ENCODE measurements at places on chromosomes 4 and X.

GRCh38 chrX:148134578-148134977, 153.4 kb downstream of the FMR1NB start:
- DNase-seq: no peak

GRCh38 chr4:140154572-140154891, 548 bp upstream of the MAML3 start:
- no peak for DNase-seq

- DNase-seq: no peak
These were observed 101.2 kb downstream of the ARHGAP6 start for GRCh38 chrX:11564546-11564945.

GRCh38 chr4:2245057-2245786, 3.3 kb upstream of the HAUS3 start:
- no peak for DNase-seq

DNA sequence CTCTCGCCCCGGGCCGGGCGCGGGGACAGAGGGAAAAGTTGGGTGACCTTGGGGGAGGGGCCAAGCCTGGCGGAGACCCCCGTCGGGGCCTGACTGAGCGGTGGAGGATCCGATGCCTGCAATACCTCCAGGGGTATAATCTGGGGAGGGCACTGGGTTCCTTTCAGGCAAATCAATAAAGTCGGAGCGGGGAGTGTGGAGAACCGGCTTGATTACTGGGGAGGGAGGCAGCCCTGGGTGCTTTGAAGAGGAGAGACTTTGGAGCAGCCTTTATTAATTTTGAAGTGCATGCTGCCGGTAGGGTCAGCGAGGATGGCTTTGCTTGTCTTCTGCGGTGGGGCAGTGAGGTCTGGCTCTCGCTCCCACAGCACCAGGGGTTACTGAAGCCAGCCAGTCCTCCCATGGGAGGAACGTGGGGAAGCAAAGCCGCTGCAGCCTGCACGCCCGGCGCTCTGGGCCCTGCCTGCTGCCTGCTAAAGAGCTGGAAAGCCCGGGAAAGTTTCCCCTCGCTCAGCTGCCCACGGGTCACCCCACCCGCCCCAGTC, 403 bp upstream of the LGI2 start:
- DNase-seq: no peak

DNA sequence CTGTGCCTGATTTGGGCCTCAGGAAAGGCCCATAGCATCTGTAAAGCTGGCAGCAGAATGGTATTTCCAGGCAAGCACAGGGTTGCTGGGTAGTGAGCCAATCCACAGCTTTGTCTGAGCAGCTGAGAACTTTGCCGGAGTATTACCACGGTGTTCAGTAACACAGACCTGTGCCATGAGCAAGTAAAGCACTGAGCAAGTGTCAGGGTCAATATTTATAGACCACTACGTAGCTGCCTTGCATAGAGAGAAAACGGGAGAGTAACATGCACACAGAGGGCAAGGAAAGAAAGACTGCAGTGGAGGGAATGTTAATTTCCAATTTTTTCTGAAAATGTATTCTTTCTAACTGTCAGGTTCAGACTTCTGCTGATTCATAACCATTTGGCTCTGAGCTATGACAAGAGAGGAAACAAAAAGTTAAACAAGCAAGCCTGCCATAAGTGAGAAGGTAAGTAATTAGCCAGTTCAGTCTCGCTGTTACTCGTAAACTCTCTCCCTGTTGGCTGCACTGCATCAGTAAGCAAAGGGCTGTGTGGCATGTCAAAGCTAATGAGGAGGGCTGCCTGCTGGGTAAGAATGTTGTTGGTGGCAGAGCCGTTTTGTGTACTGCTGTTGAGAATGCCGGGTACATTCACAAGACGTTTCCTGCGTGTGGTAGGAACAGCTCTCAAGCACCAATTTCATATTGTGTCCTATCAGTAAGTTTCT, 238.1 kb downstream of the BMPR1B start:
- DNase-seq: no peak

GRCh38 chr4:149781150-149781549, 34.5 kb downstream of the IQCM start:
- no peak for DNase-seq

GRCh38 chr4:10417740-10418139, 39.5 kb downstream of the ZNF518B start:
- DNase-seq: no peak

DNA sequence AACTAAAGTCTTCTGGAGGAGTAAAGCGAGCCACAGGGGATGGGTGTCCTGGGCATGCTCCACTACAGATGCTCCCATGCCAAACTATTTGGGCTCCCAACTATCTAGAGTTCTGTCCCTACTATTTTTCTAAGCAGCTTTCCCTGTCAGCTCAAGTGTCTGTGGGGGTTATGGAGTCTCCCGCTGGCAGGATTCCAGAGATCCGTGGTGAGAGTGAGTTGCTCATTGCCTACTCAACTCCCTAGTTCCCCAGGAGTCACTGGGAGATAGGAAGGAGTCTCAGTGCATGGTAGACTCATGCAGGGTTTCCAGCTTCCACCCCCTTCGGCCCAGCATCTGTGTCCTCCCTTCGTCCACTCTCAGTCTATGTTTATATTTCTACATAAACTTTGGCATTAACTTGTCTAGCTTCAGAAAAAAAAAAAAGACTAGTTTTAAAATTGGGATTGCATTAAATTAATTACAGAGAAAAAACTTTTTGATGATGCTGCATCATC, 55.1 kb upstream of the INPP4B start:
- no peak for DNase-seq

DNA sequence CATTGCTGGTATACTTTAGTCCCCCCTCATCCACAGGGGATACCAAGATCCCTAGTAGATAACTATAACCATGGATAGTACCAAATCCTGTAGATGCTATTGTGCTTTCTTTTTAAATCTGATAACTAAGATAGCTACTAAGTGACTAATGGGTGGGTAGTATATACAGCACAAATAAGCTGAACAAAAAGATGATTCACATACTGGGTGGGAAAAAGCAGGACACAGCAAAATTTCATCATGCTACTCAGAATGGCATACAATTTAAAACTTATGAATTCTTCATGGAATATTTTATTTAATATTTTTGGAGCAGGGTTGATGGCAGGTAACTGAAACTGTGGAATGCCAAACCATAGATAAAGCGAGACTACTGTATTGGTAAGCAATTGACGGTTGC, 161.6 kb downstream of the IL15 start:
- no peak for DNase-seq

DNA sequence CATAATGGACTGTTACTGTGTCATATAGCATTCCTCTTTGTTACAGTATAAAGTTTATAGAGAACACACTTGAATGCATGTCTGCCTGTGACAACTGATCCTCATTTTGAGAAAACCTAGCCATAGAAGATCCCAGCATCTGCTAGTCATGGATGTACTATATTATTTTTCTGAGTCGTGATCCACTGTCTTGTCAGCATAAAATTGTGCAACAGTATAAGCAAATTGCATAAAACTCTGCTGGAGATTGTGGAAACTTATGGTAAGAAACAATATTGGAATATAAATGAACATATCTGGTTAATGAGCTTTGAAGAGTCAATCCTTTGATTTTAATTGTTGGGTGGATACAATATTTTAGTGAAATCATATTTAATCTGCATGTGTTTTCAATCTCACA, 3.6 kb downstream of the NEIL3 start:
- DNase-seq: peak; percentile 54

DNA sequence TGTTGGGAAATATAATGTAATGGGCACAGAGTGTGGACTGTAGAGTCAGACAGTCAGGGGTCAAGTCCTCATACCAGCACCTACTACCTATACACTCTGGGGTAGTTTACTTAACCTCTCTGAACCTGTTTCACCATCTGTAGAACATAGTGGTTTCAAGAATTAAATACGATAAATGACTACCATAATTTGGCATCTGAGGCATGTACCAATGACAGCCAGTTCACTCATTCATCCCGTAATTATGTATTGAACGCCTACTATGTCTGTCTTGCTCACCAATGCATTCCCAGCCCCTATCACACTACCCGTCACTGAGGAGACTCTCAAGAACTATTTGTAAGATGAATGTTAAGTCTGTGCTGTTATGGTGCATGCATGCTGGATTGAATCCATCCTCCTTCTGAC, 2.0 kb upstream of the FGB start:
- DNase-seq: no peak

- no peak for DNase-seq
These were observed 133.4 kb downstream of the ADGRL3 start for GRCh38 chr4:61333490-61333889.

GRCh38 chr4:123127875-123128274, 205.5 kb upstream of the NUDT6 start:
- no peak for DNase-seq

GRCh38 chr4:149291463-149291862, 524.2 kb downstream of the IQCM start:
- DNase-seq: no peak

GRCh38 chr4:41095192-41095872, 119.0 kb downstream of the APBB2 start:
- DNase-seq: no peak

DNA sequence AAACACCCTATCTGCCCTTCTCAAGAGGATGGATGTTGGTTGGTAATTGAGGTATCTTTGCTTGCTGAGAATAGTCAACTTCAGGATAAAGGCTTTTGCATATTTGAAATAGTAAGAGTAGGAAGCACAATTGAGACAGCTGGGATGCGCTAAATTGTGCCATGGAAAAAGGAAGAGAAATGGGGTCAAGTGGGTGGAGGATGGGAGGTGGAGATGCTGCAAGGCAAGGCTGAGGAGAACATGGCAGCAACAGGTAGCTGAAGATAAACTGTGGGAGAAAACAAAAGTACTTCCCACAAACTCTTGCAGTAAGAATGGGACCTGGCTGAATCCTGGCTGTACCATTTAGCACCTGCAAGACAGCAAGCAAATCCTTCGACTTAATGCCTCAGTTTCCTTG, 13.9 kb upstream of the CDS1 start:
- DNase-seq: no peak

DNA sequence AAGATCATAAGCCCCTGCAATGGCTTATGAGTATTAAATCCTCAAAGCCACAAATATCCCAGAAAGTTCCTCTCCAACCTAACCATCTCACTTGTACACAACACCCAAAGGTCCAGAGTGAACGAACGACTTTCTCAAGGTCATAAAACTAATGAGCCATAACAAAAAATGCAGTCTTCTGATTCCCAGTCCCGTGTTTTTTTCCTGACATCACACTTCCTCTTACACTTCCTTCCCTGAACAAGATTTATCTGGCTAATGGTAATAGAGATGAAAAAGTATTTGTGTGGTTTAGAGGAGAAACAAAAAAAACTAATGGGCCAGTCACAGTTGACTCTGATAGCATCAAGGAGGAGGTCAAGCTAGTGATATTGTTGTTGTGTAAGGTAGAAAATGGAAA, 99.5 kb upstream of the KLHL13 start:
- DNase-seq: no peak

DNA sequence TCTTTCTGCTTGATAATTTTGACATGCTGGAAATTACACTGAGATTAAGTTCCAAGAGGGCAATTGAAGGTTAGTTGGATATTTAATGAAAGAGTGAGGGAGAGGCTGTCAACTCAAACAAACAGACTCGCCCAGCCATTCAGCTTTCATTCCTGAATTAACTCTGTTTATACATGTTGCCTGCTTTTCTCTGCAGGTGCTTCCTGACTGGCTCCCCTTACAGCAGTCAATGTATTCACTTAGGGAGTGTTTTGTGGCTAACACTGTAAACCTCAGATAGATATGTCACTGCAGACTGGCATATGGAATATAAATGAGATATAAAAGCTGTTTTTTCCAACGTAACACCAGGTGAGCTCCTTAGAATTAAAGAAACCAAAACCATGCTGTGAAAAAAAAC, 28.7 kb downstream of the TMPRSS11A start:
- DNase-seq: no peak

DNA sequence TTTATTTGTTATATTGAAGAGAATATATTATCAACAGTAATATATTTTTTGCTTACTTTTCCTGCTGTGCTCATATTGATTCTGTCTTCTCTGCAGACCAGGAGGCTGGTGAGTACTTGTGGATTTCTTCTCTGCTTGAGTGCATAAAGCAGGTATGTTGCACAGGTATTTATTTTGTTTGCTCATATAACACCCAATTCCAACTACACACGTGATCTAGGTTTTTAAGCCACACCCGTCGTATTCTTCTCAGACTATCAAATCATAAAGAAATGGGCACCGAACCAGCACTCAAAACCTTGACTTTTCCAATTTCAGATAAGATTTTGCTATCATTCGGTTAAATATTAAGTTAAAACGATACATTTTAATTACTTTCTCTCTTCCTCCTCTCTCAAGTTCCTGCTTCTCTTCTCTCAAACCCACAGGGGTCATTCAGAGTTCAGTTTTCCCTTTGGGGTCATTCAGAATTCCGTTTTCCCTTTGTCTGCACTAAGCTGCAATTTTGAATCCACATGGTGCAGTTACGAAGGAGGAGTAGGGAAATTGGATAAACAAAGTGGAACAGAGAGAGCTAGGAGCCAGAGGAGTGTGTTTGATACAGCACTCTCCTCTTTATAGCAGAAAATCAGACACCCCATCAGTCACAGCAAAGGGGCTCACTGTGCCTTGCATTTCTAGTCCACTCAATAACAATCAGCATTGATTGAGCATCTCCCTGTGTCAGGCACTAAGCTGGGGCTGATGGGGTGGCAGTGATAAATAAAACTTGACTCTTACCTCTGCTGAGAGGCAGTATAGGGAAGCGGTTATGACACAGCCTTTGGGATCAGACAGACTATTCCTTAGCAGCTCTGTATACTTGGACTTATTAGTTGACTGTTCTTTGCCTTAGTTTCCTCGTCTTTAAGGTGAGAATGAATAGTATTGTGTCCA, at the start of gene ADH1C:
TSS of gene ADH1C (minus strand) at position 145 of the 936 bp plus-strand sequence. CDS start at position 74, 71 bp downstream.
- DNase-seq: no peak

GRCh38 chrX:136747003-136747986, 33.4 kb downstream of the ARHGEF6 start:
- DNase-seq: no peak

- DNase-seq: no peak
These were observed 216.4 kb upstream of the RASGEF1B start for GRCh38 chr4:81688085-81688484.

- DNase-seq: no peak
These were observed 117.2 kb downstream of the GATB start for GRCh38 chr4:151643564-151643963.

DNA sequence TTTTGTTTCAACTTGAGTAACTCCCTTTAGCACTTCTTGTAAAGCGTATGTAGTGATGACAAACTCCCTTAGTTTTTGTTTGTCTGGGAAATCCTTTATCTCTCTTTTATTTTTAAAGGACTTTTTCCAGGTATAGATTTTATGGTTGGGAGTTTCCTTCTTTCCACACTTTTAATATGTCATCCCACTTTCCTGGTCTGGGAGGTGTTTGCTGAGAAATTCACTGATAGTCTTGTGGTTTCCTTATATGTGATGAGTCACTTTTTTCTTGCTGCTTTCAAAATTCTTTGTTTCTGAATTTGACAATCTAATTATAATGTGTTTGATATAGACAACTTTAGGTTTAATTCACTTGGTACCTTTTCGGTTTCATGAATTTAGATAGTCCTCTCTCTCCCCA, 353.9 kb downstream of the GPAT3 start:
- no peak for DNase-seq

All from HL-60 (cell line).